ENCODE measurements at places on chromosomes 16 and 17.
A peak's percentile ranks its signal among the peaks of the same experiment; 100 is the strongest.

DNA sequence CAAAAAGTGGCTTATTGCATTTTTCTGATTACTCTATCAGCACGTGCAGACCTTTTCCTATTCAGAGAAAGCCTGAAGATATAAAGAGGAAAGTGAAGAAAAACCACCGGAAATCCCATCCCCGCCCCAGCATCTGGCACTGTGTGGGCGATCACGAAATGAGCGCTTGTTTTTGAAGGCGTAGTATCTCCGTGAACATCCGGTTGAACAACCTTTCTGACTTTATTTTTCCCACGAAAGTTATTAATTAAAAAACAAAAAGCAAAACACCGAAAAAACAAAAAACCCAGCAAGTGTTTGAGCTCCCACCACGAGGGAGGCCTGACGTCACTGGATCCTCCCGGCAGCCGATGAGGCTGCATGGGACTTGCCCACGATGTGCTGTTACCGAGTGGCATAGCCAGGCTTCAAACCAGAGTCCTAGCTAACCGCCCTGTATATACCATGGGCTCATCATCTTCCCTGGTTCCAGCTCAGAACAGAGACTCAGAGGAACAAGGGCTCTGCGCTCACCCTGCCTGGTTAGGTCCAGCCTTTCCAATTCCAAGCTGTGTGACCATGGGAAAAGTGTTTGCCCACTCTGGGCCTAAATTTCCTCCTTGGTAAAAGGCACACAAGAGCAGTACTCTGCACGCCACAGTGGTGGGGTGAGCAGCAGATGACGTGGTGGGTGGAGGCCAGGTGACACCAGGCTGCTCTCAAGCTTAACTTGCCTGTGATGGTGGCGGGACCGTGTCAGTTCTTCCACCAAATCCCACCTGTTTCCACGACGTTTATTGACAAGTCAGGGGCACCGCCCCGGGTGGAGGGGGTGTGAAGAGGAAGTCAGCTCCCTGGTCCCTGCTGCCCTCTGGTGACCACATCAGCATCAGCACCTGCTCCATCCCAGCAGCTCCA, 34.3 kb upstream of the IL21R start:
- peak; percentile 17 for DNase-seq

DNA sequence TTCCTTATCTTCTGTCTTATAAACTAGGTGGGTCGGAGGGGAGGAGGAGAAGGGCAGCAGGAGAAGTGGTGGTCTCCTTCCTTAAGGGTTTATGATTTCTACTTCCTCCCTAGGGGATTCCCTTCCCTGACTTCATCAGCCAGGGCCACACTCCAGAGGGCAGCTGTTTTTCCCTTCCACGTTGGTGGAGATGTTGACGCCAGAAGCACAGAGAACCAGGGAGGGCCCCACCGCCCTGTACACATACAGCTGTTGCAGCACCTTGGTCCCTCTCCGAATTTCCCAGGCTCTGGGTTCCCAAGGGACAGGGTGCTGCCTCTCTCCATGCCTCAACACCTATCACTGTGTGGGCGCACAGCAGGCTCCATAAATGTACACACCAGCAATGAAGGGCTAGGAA, 5.6 kb upstream of the SLC6A4 start:
- DNase-seq, result no peak

GRCh38 chr17:38885728-38886642, 16.1 kb downstream of the LASP1 start:
- DNase-seq, result peak; percentile 56

DNA sequence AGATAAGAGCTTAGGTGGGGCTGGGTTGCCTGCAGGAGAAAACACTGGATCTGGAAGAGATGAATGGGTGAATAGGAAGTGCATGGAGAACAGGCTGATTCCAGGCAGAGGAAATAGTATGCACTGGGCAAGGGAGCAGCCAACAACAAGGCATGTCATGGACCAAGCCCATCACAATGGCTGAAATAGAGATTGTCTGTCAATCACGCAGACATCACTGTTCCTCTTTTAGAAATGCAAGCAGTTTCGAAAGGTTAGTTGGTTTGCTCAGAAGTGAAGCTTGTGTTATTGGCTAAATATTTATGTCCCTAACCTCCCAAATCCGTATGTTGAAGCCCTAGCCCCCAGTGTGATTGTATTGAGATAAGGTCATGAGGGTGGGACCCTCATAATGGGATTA, 621.7 kb upstream of the CDH11 start:
- DNase-seq, result no peak

DNA sequence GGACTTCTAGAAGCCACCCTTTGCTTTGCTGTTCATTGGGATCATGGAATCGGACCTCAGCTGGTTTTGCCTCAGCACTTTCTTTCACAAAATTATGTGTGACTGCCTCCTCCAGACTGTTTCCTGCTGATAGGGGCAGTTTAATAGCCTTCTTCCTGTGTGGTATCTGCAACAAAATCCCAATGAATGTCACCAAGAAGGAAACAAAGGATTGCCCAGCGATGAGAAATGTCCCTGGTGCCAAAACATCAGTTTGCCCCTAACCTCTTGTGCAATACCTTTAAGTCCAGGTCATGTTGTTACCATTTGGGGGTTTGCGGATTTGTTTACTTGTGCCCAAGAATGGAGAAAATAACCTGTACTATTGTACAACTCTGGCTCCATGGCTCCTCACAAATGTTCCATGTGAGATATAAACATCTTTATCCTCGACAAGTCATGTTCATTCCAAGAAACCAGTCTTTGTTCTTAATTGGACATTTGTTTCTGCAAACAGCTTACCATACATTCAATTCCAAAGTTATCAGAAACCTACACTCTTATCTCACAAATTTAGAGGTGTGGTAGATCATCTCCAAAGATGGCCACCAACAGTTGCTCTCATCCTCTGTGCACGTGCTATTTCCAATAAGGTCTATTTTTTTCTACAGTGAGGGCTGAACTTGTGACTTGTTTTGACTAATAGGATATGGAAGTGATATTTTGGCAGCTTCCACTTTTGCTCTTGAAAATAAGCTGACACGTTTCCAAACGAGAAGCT, 14.8 kb downstream of the TAC4 start:
- no peak for DNase-seq

GRCh38 chr17:36911001-36911400, 26.3 kb upstream of the LHX1 start:
- no peak for DNase-seq

GRCh38 chr16:52568983-52569690, 22.2 kb upstream of the TOX3 start:
- no peak for DNase-seq

GRCh38 chr17:5473906-5474305, 5.1 kb upstream of the DHX33 start:
- DNase-seq, result no peak

DNA sequence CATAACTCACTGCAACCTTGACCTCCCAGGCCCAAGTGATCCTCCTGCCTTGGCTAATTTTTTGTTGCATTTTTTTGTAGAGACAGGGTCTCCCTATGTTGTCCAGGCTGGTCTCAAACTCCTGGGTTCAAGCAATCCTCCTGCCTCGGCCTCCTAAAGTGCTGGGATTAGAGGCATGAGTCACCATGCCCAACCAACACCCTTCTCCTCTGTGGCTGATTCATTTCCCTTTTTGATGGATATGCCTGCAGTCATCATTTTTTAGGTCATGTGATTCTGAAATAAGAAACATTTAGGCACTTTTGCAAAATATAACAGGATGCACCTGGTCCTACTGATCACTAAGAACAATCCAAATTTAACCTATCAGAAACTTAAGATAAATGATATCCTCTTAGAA, 44.0 kb upstream of the YPEL2 start:
- no peak for DNase-seq

- DNase-seq, result no peak
Observed at GRCh38 chr17:40648384-40648968, 858 bp upstream of the SMARCE1 start.

DNA sequence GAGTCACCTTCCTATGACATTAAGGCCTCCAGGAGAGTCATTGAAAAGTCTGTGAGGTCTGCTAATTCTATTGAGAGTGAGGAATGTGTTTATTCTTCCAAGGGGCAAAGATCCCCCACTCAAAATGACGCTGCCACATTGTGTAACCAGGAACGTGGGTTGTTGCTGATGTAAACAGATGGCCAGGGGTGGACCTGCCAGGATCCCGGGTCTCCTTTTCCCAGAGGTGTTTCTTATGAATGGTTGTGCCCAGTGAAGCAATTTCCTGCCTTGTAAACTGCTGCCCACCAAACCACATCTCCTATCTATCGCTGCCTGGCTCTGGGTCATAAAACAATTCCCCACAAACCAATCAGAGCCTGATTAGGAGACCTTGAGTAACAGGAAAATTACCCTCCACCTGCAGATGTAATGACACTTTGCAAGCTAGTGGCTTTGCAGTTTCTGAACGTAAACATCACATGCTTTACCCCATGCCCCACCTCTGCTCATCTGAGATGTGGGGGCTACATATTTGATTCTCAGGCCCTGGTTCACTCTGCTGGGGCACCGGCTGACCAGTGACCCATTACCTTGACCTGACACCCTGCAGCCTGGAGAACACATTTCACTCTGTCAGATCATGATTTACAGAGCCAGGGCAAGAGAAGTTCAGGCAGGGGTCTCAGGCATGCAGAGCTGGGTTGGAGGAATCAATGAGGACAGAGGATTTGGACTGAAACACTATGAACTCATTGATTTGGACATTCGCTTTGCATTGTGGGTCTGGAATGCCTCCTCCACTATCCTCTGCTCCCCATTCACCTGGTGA, 33.1 kb upstream of the DDX52 start:
- no peak for DNase-seq

- DNase-seq, result peak; percentile 40
Observed at GRCh38 chr17:68431661-68432071, 25.6 kb downstream of the WIPI1 start.

- no peak for DNase-seq
Observed at GRCh38 chr17:38732376-38733281, 2.5 kb downstream of the CISD3 start.

GRCh38 chr16:50204453-50205108, 51.5 kb downstream of the TENT4B start:
- no peak for DNase-seq

DNA sequence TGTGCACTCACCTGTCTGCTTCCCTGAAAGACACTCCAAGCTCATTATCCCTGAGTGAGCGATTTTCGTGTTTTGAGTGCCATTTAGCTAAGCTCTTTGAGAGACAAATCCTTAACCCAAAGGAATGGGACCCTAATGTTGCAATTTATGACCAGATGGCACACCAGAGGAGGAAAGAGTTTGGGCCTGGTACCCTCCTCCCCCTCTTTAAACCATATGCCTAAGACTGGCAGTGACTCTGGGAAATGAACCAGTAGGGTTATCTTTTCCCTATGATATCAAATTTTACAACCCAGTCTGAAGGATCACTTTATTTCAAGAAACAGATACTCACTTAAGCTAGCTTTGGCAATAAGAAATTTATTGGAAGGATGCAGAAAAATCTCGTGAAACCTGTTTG, 550.4 kb downstream of the TOX3 start:
- peak; percentile 53 for DNase-seq

DNA sequence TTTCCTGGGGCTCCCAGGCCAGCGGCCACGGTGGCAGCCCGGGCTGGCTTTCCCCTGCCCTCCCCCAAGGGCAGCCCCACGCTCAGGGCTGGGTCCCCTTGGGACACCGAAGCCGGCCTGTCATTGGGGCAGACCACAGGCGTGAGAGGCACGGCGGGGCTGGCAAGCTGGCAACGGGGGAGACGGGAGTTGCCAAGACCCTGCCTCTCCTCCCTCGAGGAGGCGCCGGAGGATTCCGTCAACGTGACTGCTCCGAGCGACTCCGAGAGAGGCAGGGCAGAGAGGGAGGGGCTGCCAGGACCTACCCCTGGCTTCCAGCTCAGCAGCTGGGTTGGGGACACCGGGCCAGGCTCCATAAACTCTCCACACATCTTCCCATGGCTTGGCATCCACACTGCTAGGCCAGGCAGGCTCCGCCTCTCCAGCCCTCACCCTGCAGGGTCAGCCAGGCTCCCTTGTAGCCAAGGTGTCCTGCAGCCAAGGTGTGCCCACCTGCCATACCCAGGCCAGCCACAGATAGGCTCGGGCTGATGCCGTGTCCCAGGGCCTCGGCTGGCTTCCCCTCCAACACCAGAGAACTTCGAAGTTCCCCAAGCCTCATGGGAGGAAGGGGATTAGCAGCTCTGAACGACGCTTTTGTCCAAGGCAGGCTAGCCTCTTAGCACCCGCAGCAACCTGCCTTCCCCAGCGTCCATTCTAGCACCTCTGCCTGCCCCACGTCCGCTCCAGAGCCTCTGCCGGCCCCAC, 25.5 kb downstream of the TIMM22 start:
- no peak for DNase-seq

DNA sequence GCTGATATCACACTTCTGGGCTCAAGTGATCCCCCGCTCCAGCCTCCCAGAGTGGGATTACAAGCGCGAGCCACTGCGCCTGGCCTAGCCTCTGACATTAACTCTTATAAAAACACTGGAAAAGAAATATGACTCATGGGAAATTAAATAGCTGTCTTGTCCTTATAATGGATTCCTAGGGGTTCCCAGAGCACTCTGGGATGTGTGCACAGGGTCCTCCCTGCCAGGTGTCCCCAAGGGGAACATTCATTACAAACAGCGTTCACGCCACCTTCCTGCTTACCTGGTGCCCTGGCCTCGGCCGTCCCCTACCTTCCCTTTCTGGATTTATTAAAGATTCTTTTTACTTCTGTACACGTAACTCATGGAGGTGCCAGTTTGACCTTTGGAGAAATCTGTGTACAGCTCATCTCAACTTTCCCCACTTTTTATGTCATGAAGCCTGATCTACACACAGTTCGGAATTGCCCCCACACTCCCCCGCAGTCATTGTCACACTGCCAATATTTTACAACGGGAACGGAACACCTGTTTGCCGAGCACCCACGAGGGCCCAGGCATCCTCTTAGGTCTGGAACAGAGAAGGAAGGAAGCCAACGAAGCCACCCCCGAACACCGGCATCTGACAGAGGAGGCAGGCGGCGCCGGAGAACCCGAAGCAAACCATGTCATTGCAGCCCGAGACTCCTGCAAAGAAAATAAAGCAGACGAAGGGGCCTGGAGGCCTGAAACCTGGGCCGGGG, 39.7 kb upstream of the MEAK7 start:
- no peak for DNase-seq

- no peak for DNase-seq
Observed at GRCh38 chr16:68935008-68935407, 91.7 kb downstream of the TANGO6 start.

- no peak for DNase-seq
Observed at GRCh38 chr16:84357191-84357651, 11.1 kb upstream of the ATP2C2 start.

DNA sequence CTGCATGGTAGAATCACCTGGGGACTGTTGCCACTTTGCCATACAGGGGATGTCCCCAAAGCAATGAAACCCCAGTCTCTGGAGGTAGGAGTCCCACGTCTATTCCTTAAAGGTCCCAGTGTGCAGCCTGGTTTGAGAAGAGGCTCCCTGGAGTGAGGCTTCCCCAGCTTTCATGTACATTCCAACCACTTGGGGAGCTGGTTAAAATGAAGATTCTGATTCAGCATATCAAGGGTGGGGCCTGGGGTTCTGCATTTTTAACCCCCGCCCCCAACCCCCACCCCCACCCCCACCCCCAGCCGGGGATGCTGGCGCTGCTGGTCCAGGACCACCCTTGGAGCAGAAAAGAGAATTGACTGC, 241.2 kb downstream of the FOXL1 start:
- no peak for DNase-seq

GRCh38 chr17:34254146-34254545, 939 bp upstream of the CCL2 start:
- no peak for DNase-seq

GRCh38 chr16:63650550-63650949, 1471.3 kb downstream of the CDH11 start:
- no peak for DNase-seq

All from NCI-H1694 (cell line).